ENCODE measurements at places on chromosomes 16 and 17.

DNA sequence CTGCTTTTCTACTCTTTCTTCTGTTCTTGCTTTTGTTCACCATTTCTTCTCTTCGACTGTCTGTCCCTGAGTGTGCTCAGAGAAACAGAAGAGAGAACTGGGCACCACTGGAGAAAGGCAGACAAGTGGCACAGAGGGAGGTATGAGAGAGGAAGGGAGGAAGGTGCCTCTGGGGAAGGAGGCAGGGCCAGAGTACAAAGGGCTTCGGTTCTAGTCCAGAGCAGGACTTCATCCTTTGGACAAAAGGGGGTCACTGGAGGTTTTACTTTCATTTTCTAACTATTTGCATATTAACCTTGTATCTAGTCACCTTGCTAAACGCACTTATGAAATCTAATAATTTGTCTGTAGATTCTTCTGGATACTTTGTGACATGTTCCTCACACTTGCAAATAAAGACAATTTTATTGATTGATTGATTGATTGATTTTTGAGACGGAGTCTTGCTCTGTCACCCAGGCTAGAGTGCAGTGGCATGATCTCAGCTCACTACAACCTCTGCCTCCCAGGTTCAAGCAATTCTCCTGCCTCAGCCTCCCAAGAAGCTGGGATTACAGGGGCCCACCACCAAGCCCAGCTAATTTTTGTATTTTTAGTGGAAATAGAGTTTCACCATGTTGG, 13.5 kb downstream of the ITGB4 start:
- DNase-seq = no peak

GRCh38 chr16:54525104-54525503, 238.5 kb upstream of the IRX3 start:
- DNase-seq = no peak

DNA sequence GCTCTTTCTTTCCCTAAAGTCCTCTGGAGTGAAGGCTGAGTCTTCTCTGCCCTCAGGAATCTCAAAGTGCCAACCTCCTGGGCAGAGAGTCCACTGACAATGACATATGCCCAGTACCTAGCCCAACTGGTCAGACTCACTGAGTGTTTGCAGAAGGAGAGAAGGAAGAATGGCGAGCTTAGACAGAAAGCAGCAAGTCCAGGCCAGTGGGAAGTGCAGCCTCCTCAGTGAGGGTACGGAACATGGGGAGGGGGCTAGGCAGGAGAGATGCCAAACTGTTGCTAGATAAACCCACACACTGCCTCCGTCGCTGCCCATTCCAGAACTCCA, 678 bp downstream of the EXOC7 start:
- DNase-seq = no peak

GRCh38 chr17:75854881-75855309, 240 bp downstream of the WBP2 start:
- DNase-seq = no peak

GRCh38 chr17:21031756-21032396, 10.9 kb downstream of the USP22 start:
- DNase-seq = no peak
